ENCODE measurements at places on chromosomes 6 and 20.

GRCh38 chr6:144435602-144436426 is 150.7 kb downstream of the UTRN start:
- no peak for DNase-seq

- no peak for DNase-seq
These were observed 231.6 kb downstream of the FNDC1 start for GRCh38 chr6:159400826-159401225.

DNA sequence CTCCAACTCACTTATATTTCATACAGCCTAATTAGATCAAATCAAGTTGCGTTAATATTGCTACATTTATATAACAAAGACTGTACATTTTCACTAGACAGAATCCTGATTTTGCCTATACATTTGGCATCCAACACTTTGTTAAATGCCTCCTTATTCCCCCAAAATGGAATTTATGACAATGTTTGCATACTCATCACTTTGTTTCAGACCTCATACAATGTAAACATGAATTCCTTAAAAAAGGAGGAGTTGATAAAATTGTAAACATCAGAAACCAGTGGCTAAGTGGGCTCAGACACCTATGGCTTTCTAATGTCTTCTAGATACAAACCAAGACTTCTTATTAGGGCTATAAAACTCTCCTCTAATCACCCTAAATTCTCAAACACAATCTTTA is 87.3 kb downstream of the CHD6 start:
- DNase-seq: no peak

DNA sequence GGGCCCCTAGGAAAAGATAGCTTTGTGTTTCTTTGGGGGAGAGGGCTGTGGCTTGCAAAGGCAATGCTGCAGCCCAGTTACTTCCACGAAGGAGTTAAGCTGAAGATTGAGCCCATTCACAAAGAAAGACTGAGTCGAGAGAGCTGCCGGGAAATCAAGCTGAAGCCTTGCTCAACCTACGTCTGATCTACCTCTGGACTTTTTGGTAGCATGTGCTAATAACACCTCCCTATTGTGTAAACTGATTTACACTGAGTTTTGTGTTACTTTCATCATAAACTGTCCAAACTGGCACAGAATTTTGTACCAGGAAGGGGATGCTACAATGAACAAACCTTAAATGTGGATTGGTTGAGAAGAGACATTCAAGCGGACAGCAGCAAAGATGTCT is 23.5 kb downstream of the BANF2 start:
- DNase-seq: no peak

DNA sequence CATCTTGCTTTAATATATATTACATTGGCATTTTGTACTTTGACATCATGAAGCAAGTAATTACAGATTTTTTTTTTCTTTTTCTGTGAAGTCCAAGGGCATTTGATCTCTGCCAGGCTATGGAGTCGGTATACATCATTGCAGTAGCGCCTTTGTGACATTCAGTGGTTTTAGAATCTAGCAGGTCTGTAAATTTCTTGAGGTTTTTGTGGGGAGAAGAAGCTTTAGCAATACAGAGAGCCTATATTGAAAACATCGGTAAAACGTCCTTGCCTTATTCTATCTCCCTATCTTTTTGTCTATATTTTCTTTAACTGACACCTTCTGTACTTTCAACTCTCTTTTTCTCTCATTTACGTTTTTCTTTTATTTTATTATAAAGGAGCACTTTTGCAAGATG is 47.2 kb downstream of the DUSP22 start:
- DNase-seq: no peak

DNA sequence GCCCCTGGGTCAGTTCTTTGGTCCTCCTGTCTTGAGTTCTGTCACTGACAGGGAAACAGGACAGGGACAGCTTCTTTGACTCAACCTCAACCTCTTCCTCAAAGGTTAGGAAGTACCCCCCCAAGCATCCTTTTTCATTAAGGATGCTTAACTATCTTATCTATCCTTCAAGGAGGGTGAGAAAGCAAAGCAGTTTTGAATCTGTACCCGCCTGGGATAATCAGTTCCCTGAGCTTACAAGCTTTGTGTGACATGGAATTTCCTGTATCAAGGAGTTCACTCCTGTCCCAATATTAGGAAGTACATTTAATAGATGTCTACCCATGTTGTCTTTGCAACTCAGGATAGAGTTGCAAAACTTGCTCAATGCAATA is 31.1 kb upstream of the PIM1 start:
- no peak for DNase-seq

DNA sequence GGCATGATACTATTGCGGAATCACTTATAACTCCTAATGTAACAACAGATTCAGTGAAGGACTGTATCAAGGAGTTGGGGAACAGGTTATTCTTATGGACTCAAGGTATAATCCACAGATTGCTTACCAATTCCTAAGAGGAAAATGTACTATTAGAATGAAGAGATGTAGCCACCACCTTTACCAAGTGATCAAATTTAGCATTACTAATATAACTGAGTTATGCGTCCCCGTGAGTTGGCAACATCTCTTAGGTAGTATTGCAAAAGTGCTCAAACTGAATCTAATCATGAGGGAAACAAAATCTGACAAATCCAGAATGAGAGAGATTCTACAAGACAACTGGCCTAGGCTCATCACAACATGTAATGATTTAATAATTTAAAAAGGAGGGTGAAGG is 777 bp upstream of the SNRNP48 start:
- no peak for DNase-seq

GRCh38 chr20:41052742-41053419 is 24.3 kb downstream of the TOP1 start:
- DNase-seq: no peak

GRCh38 chr6:130259557-130259956 is 36.8 kb upstream of the SAMD3 start:
- DNase-seq: no peak

DNA sequence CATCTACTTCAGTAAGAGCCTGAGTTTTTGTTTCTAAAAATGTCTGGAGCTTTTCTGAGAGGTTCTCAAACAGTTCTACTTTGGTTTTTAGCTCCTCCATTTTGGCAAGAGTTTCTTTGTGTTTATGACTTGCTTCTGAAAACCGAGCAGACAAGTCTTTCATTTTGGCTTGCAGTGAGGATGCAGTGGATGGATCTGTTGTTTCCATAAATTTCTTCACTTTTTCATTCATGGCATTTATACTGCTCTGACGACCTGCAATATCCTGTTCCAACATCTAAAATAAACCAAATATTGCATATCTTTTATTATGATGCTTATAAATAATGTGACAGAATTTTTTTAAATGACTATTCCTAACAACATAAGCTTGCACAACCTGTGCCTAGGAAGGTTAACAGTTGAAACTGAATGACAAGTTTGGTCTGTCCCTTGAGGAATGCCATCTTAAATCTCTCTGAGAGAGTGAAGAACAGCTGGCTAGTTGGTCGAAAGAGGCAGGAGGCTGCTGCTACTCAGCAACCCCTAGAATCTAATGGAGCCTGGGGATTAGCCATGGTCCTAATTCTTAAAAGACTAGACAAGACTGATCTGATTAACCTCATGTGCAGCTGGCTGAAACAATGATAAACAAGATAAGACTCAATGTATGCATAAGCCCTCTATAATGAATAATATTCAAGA is 69.8 kb downstream of the DST start:
- DNase-seq: no peak

DNA sequence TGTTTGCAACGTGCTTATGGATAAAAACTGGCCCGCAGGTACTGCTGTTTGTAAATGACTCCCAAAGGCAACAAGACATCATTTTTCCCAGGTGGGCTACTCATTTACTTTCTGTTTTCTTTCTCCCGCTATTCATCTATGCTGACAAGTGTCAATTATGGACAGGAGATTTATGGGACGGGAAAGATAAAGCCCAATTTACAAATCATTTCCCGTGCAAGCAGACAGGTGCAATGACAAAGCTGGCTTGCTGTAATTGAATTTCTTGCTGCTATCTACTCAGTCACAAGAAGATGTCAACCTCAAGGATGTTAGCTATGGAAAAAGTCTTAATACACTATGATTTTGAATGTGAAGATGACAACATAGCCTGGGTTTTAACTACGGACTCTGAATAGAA is 125.5 kb downstream of the EPHA7 start:
- DNase-seq: no peak
